ENCODE measurements at places on chromosomes 5 and 9. TPM values are rescaled to one million over a fixed set of nuclear protein-coding genes. Genes with fewer than 3 reads are reported as not detected.

The OTULINL gene
- total RNA-seq: 0.09 TPM

The PCDHGB5 gene
- 15.9 TPM for total RNA-seq

The CDC20B gene
- total RNA-seq: not detected

The TERT gene
- not detected for total RNA-seq

The AIF1L gene
- under 0.01 TPM for total RNA-seq

The PPIP5K2 gene
- total RNA-seq: 34.1 TPM

The CMYA5 gene
- 1.3 TPM for total RNA-seq

The DIPK1B gene
- 1.00 TPM for total RNA-seq

The SPINK6 gene
- total RNA-seq: 15.6 TPM

The PBX3 gene
- total RNA-seq: 68.6 TPM

The ST8SIA4 gene
- total RNA-seq: 0.28 TPM

The AMBP gene
- 0.28 TPM for total RNA-seq

The TAF1L gene
- not detected for total RNA-seq

The SLC25A48 gene
- not detected for total RNA-seq

The STPG3 gene
- not detected for total RNA-seq

The ELOVL7 gene
- total RNA-seq: 0.09 TPM

The SLC46A2 gene
- total RNA-seq: not detected

The NELFB gene
- total RNA-seq: 47.7 TPM

The FGD3 gene
- not detected for total RNA-seq

The IFNA2 gene
- not detected for total RNA-seq

The NUP188 gene
- total RNA-seq: 23.4 TPM

The C9 gene
- 0.18 TPM for total RNA-seq

The ARRDC3 gene
- 90.1 TPM for total RNA-seq

The HTR1A gene
- total RNA-seq: not detected

The PRSS3 gene
- total RNA-seq: 28.4 TPM

The NMUR2 gene
- not detected for total RNA-seq

The ADGRD2 gene
- total RNA-seq: not detected

The MYOT gene
- not detected for total RNA-seq

The SOHLH1 gene
- not detected for total RNA-seq

The GABRB2 gene
- total RNA-seq: under 0.01 TPM

The FAM200C gene
- total RNA-seq: 3.0 TPM

The TEX53 gene
- total RNA-seq: not detected

The IL5 gene
- total RNA-seq: not detected

The SV2C gene
- total RNA-seq: not detected

The ZBTB34 gene
- 5.4 TPM for total RNA-seq

The ECSCR gene
- 0.14 TPM for total RNA-seq

The ZNF300 gene
- total RNA-seq: 4.6 TPM

The BTNL9 gene
- not detected for total RNA-seq

The TAF11L10 gene
- not detected for total RNA-seq

The SCGB3A2 gene
- not detected for total RNA-seq

The KCNV2 gene
- total RNA-seq: not detected

The TMEFF1 gene
- 0.57 TPM for total RNA-seq

The MARVELD2 gene
- total RNA-seq: 0.14 TPM

The SLC36A3 gene
- not detected for total RNA-seq

The INSL6 gene
- total RNA-seq: not detected

The SLC36A2 gene
- total RNA-seq: not detected

The ERAP2 gene
- total RNA-seq: 35.6 TPM

The FOXD1 gene
- 0.28 TPM for total RNA-seq

The LCN9 gene
- not detected for total RNA-seq

The PRR16 gene
- 4.0 TPM for total RNA-seq

The DNAH5 gene
- 2.3 TPM for total RNA-seq

The AP3B1 gene
- 51.7 TPM for total RNA-seq

The PCDHB8 gene
- total RNA-seq: 0.09 TPM

The FSTL4 gene
- 0.09 TPM for total RNA-seq
